Stimulated activated CD8-positive, alpha-beta memory T cell treated with anti-CD3 and anti-CD28 coated beads, Interleukin-2, amount 100 ng/mL, for 48 hours (primary cell): ENCODE measurements at places on chromosomes 11 and 22.

- no peak for DNase-seq
Observed at GRCh38 chr11:113528982-113529381, 53.8 kb upstream of the DRD2 start.

DNA sequence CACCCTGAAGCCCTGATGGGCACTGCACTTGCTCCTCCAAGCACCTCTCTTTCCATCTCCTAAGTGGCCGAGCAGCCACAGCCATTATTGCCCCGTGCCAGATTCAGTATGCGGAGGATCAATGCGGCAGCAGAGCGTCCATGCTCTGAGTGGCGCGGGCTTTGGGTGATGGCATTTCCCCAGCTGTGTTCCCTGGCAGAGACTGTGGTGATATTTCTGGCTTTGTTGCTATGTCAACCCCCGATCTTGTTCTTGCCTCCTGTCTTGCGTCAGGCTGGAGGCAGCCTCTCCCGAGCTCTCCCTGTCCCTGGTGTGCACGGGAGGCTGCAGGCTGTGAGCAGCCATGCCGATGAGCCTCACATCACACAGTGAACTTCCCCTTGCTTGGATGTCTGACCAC lies 1018.6 kb downstream of the TBC1D22A start:
- DNase-seq: no peak

DNA sequence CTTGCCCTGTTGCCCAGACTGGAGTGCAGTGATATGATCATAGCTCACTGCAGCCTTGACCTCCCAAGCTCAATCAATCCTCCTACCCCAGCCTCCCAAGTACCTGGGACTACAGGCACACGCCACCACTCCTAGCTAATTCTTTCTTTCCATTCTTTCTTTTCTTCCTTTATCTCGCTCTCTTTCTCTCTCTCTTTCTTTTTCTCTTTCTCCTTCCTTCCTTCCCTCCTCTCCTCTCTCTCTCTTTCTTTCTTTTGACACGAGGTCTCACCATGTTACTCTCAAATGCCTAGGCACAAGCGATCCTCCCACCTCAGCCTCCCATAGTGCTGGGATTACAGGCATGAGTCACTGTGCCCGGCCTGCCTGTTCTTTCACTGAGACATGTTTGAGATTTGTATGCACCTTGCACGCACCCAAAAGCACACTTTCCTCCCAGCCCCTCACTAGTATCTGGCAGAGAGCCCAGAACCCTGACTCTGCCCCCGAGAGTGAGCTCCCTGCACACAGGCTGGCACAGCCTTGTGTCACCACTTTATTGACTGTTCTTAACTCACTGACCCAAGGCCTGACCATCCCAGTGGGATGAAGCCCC lies 56.8 kb downstream of the CD6 start:
- DNase-seq: no peak

DNA sequence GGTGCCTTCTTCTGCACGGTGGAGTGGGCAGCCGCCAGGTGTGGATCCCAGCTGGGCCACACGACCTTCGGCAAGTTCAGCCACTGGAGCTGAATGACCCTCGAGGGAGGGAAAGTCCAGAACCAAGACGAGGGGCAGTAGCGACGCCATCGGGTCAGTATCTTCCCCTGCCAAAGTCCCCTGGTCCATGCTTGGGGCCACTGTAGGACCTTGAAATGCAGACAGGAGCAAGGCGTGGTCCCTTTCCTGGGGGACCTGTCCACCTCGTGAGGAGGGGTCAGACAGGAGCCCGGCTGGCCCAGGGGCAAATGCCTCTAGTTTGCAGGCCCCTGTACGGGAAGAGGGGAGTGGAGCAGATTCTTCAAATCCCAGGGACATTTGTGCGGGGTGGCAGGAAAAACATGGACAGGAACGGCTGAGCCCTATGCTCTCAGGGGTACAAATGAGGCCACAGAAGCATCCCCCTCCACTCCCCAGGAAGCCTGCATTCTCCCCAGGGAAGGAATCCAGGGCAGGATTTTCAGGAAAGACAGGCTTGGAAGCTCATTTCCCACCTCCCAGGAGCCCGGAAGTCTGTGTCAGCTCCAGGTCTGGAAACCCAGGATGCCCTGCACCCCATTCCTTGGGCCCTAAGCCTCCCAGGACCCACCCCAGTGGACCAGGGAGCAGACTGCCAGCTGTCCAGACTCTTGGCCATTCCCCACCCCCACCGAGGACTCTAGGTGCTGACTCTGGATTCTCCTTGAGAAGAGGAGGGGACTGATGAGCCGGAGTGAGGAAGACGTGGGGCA lies 6.6 kb downstream of the SHANK2 start:
- DNase-seq: no peak

DNA sequence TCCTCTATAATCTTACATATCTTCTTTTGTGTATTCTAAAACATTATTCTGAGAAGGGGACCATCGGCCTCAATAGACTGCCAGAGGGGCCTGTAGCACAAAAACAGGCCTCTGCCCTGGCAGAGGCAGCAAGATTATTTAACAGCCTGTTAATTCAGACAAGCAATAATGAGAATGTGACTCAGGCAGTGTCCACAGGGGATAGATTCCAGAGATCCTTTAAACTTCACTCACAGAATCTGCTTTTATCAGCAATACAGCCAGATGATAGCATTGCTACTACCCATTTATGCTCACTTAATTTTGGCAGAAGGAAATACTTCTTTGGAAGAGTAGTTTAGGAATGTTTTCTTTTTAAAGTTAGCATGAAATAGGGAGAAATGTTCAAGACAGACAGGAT lies 44.9 kb downstream of the AAMDC start:
- DNase-seq: no peak

DNA sequence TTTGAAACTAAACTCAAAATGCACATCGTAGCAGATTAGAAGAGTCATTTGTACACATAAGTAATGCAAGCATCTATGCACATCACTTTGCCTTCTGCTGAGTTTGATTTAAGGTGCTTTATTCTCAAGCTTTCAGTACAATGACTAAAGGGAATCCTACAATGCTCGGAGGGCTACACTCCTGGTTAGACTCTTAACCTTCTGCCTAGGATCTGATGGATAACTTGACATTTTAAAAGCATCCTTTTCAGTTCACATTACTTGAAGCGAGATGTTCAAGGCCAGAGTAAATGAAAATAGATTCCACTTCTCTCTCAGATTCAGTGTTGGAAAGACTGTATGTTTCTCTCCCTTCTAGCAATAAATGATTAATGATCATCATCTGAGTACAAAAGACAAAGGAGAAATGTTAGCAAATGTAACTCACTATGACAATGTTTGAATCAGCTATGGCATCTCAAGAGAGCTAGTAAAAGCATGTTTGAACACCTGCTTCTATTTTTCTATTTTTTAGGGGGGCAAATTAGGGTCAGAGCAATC lies 259.2 kb upstream of the ANO3 start:
- no peak for DNase-seq

- no peak for DNase-seq
Observed at GRCh38 chr11:3181725-3182461, 16.8 kb upstream of the OSBPL5 start.

DNA sequence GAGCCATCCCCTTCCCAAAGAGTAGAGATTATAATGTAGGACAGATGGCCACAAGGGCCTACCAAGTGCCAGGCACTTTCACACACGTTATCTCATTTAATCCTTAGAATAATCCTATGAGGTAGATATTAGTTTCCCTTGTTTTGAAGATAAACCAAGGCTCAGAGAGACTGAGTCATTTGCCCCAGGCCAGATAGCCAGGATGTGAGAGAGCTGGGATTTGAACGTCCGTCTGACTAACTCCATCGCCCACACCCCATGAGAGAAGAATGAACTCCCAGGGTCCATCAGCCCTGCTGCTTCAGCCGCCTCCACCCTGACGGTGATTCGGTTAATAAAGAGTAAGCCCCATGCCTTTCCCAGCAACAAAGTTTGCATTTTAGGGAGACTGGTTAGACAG lies 10.7 kb downstream of the PRG3 start:
- DNase-seq: no peak

GRCh38 chr11:13761250-13761649 lies 92.8 kb downstream of the FAR1 start:
- no peak for DNase-seq

DNA sequence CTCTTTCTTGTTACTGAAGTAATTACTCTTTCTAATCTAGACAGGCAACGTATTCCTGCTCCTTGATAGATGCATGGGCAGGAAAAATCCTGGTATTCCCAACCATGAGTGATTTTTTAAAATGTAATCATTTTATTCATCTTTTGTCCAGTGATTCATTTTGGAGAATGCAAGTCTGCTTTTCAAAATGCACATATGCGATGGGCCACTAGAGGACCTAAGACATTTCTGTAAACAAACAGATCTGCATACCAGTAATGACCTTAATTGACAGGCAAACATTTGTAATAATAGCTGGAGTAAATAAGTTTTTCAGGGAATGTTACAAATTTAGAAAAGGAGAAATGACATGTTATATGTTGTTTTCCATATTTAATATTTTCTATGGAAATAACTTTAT lies 1167.6 kb downstream of the JRKL start:
- DNase-seq: no peak

- DNase-seq: no peak
Observed at GRCh38 chr11:17878743-17879142, 134.1 kb downstream of the SERGEF start.

DNA sequence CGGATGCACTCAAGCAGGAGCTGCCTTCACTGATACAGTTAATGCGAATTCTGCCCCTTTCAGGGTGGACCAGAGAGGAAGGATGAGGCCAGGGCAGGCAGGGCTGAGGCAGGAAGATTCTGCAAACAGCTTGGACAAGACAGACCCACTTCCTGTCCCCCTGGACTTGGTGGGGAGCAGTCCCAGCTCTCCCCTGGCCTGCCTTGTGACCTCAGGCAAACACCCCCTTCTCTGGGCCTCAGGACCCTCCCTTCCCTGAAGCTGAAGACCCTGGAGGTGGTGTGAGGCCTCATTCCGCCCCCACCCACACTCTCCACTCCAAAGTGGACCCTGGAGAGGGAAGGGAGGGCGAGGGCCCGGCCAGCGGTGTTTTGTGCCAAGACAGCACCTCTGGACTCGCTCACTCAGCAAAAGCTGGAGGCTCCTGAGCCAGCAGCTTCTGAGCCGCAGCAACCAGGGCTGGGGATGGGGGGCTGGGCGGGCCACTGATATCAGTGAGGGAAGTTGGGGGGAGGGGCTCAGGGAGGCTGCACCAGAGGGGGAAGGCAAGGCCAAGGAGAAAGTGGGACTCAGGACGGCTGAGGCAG lies 8.5 kb downstream of the RAB3IL1 start:
- DNase-seq: no peak

DNA sequence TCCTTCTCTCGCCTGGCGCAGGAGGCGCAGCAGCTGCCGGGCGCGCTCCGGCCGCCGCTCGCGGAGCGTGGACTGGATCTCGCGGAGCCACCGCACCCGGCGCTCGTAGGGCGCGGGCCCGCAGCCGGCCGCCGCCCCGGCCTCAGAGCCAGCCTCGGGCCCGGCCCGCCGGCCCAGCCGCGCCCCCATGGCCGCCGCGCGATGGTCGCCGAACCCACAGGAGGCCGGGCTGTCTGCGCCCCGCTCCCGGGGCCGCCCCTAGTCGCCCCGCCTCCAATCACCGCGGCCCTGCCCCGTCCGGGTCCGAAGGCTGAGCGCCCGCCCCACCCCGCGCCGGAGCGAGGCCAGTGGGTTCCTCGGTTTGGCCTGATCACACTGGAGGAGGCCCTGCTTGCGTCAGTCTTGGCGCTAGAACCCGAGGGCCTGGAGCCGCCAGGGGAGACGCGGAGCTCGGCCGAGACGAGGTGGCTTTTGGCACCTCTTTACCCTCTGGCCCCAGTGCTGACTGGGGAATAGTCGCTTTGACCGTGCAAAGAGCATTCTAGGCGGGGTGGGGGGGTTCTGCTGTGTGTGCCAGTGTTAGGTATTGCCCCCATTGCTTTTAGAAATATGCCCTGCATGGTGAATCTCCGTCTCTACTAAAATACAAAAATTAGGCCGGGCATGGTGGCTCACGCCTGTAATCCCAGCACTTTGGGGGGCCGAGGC lies at the start of gene LRRC75B:
Gene LRRC75B (minus strand): TSS at position 223 of the 708 bp plus-strand sequence. CDS start 34 bp downstream, at position 189.
- peak; percentile 51 for DNase-seq

GRCh38 chr11:93587858-93588581 lies 44.8 kb upstream of the SMCO4 start:
- DNase-seq: no peak

DNA sequence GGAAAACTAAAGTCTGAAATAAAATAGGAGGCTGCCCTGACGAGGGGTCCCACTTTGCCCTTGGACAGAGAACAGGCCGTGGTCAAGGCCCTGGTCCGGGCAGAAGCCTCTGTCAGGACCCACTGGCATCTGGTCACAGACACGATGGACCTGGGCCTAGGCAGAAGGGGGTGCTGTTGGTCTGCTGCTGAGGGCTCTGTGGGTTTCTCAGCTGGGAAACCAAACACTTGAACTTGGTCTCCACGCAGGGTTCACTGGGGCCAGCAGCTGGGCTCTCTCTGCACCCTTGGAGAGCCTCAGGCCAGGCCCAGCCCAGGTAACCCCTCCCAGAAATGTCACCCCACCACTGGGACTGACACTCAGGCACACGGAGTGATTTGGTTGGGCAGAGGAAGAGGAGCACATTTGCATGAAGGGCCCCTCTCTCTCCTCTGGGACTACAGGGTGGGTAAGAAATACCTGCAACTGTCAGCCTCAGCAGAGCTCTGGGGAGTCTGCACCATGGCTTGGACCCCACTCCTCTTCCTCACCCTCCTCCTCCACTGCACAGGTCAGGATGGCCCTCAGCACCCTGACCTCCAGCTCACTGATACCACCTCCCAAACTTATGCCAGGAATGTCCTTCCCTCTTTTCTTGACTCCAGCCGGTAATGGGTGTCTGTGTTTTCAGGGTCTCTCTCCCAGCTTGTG lies 48.1 kb upstream of the TOP3B start:
- DNase-seq: no peak

- DNase-seq: no peak
Observed at GRCh38 chr11:128507936-128508335, 79.4 kb downstream of the ETS1 start.

DNA sequence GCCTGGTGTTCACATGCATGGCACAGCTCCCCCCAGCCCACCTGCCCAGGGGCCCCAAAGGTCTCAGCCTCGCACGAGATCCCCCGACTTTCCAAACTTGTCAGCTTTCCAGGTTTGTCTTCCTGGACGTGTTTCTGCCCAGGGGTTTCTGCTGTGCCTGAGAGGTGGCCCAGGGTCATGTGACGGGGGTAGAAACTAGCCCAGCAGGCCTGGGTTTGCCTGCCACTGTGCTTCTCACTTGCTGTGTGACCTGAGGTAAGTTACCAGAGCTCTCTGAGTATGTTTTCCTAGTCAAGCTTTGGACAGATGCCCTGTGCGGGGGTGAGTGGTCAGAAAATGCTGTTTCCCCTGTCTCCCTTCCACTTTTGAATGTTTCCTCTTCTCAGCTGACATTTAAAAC lies 38.3 kb upstream of the SHISAL1 start:
- DNase-seq: no peak

- no peak for DNase-seq
Observed at GRCh38 chr11:68441466-68442230, 18.9 kb upstream of the PPP6R3 start.
